ENCODE measurements at places on chromosomes 5 and 9.

- no peak for DNase-seq
Measured at GRCh38 chr5:2544003-2544402, 207.5 kb downstream of the IRX2 start.

GRCh38 chr5:119395080-119395836 lies 39.4 kb downstream of the TNFAIP8 start:
- no peak for DNase-seq

DNA sequence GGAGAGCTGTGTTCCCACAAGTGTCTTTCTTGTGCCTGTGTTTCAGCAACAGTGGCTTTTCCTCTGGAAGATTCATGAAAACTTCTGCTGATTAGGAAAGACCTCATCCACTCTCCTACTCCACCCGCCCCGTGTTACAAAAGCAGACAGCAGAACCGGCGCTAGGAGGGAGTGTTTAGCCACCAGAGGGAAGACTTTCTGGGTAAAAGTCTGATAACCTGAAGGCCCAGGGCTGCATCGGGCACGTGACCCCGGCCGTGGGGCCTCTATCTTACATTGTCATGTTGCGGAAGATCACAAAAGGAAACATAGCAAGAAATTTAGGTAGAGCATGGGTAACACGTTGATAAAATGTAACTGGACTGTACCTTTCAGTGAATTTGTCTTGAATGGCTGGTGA lies 32.0 kb upstream of the DMRT2 start:
- peak; percentile 17 for DNase-seq

- DNase-seq = no peak
Measured at GRCh38 chr9:38289866-38290245, 102.6 kb upstream of the ALDH1B1 start.

GRCh38 chr5:53917826-53918225 lies 357.4 kb downstream of the NDUFS4 start:
- no peak for DNase-seq

- DNase-seq = no peak
Measured at GRCh38 chr9:119533504-119533903, 164.3 kb upstream of the BRINP1 start.

DNA sequence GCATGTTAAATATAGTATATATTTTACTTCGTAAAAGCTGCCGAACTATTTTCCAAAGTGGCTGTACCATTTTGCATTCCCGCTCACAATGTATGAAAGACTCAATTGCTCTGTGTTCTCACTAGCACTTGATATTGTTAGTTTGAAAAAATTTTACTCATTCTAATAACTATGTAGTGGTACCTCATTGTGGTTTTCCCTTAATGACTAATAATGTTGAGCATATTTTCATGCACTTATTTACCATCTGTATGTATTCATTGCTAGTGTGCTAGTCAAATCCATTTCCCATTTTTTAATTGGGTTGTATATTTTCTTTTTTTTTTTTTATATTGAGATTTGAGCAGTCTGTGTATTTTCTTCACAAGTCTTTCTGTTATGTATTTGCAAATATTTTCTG lies 58.4 kb downstream of the RANBP17 start:
- no peak for DNase-seq

DNA sequence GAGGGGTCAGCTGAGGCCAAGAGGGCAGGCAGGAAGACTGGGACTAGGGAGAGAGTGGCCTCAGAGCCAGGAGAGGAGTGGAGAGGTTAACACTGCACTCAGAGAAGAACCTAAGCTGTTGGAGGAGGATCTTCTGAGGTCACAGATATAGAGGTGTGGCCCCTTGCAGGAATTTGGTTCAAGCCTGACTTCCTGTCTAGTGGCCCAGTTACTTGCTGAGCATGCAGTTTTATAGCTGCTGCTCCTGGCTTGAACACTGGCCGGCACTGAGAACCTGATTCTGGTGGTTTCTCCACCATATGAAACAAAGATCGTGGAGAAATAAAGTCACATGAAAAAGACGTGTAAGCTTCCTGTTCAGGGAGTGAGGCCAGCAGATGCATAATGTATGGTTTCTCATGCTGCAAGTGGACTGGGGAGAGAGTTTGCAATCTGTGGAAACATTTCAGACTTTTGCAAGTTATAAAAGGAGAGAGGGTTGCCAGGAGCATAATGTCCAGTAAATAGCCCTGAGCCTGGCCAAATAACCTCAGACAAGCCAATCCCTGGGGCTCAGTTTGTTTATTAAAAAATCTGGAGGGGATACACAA lies 82.6 kb downstream of the GALNT10 start:
- DNase-seq = peak; percentile 40

GRCh38 chr9:82808478-82808877 lies 254.5 kb downstream of the RASEF start:
- DNase-seq = no peak

DNA sequence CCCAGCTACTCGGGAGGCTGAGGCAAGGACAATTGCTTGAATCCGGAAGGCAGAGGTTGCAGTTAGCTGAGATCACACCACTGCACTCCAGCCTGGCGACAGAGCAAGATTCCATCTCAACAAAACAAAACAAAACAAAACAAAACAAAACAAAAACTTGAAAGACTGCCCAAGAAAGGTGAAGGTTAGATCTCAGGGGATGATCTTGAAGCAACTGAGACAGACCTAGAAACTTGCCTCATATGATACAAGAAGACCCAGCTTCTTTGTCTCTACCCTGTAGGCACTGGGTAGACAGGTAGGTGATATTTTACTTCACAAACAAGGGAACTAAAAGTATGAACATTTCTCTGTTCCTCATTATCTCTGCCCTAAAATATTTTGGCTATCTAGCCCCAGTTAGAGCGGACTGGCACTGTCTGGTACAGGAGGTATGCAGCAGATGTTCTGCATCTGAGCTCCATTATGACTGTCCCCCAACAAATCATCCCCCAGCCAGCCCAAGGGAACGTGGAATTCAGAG lies 26.3 kb upstream of the SHOC1 start:
- DNase-seq = no peak

- no peak for DNase-seq
Measured at GRCh38 chr9:23229890-23230317, 596.1 kb downstream of the ELAVL2 start.

DNA sequence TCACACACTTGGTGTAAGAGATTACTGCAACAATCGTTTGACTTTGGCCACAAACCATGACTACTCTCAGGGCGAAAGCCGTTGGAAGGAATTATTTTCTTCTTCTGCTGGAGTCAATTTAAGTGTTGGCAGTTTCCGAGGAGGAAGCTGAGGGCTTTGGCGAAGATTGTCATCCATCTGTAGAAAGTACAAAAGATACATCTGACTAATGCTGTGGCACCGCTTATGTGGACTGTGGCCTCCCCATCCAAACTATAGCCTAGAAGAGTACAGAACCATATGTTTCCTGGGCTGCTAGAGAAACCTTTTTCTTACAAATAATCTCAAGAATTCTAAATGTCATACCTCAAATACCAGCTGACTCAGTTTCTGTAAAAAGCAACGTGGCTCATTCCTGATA lies 7.4 kb downstream of the MTX3 start:
- no peak for DNase-seq

GRCh38 chr5:113510836-113511451 lies 2.5 kb upstream of the YTHDC2 start:
- DNase-seq = no peak

DNA sequence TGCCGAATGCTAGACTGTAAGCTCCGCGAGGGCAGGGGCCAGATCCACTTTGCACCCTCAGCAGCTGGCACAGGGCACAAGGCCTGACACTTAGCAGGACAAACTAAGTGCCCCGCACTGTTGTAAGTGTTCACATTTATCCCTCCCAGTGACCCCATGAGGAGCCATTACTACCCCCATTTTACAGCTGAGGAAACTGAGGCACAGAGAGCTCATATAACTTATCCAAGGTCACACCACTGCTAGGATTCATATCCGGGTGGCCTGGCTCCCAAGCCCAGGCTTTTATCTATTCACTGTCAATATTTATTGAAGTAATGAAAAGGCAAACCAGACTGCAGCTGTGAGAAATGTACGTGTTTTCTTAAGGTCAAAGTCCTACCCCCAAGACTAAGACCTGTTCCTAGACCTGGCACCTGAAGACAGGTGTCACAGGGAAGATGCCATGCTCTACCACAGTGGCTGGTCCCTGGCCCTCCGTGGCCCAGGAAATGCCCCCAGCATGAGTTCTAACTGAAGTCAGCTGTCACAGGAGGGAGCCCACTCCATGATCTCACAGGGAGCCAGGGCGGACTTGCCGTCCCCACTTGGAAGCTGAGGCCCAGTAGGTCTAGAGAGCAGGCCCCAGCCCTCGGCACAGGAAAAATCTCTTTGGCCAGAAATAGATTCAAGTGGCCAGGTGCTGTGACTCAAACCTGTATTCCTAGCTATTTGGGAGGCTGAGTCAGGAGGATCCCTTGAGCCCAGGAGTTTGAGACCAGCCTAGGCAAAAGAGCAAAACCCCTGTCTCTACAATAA lies 74.7 kb upstream of the IL17B start:
- DNase-seq = no peak

DNA sequence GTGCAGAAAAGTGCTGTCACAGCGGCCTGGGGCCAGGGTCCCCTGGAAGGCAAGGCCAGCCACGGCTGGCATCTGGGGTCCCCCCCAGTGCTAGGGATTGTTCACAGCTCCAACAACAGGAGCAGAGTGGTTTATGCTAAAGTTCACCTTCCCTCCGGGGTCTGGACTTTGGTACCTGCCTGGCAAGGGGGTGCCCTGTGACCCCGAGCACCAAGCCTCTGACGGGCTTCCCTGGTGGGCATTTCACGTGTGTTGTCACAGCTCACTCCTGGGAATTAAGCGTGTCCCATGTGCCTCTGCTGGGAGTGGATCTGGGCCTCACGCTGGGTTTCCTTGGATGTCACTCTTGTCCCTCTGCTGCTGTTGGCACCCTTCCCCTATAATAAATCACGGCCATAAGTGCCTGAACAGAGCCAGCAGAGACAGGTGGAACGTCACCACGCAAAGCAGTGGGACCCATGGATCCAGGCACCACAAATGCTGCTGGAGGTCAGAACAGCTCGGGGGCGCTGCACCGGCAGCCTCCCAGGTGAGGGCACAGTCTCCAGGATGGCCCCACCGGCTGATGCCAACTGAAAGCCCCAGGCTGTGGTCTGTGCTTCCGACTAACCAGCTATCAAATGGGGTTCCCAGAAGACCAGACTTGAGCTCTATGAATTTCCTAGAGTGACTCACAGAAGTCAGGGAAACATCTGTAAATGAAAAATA lies 17.8 kb upstream of the ZDHHC11 start:
- DNase-seq = no peak

DNA sequence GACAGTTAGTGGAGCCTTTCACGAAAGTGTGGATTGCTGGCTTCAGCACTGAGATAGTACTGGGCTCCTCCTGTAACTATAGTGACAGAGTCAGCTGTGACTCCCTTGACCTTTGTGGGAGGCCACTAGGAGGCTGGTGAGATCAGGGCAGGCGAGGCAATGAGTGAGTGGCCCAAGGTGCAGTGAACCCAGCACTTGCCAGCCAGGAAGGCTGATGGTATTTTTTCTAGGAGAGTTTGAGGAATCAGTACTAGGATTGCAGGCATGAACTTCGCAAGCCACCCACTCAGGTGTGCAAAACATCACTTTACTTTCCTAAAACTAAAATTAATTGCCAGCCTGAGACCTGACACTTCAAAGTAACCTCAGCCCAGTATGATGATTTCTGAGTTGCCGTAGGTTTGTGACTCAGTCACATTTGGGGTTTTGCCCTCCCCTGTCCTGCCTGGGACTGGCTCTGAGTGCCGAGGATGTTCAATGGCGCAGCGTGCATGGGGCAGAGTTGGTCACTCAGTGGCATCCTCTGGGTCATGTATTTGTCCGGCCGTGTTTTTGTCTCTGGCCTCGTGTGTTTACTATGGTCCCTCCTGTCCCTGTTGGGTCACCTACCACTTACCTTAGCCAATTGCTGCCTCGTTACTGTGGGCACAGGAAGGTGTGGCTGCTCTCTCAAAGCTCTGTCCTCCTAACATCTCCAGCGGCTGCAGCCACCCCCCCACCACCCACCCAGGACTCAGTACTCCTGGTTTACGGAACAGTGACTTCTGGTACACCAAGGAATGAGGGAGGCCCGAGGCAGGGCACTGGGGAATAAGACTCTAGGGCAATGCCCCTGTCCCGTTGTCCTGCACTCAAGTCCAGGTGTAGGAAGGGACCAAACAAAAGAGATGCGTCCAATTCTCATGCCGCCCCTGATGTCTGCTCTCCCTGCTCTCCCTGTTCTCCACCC lies 67.2 kb downstream of the IL31RA start:
- no peak for DNase-seq

DNA sequence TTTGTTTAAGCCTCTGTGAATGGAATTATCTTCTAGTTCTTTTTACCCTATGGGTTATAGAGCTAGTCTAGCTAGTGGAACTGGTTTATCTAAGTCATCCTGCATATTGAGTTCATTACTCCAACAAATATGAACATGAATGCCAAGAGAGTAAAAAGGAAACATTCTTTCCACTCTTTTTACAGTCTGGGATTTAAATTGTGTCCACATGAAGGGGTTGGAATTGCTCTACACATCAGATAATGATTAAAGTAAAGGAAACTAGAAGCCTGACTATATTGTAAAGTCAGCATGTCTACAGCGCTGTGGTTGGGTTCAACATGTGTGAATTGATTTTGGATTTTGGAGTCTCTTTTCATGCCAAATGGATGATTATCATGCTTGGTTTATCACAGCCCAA lies 173.1 kb downstream of the CCDC171 start:
- DNase-seq = no peak

DNA sequence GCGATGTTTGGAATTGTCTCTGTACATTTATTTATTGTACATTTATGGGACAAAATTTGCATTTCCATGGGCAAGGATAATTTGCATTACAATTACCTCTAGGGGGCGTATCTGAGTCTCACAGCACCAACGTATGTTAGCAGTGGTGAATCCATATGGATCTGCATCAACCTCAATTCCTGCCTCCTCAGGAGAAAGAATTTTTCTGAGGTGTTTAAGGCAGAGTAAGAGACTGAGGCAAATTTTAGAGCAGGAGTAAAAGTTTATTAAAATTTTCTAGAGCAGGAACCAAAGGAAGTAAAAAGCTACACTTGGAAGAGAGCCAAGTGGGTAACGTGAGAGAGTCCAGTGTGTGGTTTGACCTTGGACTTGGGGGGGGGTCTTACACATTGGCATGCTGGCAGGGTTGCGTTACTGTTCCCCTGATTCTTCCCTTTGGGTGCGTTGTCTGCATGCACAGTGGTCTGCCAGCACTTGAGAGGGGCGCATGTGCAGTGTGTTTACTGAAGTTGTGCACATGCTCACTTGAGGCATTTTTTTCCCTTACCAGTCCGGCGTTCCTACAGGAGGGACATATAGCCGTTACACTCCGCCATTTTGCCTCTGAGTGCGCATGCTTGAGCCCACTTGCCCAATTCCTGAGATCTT lies 21.0 kb upstream of the RAB14 start:
- DNase-seq = no peak

- DNase-seq = no peak
Measured at GRCh38 chr9:19233344-19233743, 2.9 kb downstream of the DENND4C start.

DNA sequence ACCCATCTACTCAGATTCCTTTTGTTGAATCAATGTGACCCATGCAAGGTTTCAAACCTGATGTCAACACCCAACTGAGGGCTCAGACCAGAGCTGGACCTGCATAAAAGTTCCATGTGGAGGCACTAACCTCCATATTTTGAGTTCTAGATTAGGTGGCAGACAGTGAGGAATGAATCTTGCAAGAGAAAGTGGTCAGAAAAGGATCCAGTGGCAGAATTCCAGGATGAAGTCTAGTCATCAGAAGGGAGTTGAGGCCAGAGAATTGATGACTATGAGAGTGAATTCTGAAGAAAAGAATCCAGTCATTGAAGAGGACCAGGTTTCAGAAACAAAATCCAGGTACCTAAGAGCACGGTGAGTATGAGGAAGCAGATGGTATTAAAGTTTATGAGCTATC lies 205.1 kb upstream of the RGMB start:
- no peak for DNase-seq

All from activated CD4-positive, alpha-beta T cell treated with anti-CD3 and anti-CD28 coated beads, Interleukin-2, amount 10 ng/mL, durations not matched to agents 7 days and 5 days (primary cell).